ENCODE measurements at places on chromosomes 1 and 21.

DNA sequence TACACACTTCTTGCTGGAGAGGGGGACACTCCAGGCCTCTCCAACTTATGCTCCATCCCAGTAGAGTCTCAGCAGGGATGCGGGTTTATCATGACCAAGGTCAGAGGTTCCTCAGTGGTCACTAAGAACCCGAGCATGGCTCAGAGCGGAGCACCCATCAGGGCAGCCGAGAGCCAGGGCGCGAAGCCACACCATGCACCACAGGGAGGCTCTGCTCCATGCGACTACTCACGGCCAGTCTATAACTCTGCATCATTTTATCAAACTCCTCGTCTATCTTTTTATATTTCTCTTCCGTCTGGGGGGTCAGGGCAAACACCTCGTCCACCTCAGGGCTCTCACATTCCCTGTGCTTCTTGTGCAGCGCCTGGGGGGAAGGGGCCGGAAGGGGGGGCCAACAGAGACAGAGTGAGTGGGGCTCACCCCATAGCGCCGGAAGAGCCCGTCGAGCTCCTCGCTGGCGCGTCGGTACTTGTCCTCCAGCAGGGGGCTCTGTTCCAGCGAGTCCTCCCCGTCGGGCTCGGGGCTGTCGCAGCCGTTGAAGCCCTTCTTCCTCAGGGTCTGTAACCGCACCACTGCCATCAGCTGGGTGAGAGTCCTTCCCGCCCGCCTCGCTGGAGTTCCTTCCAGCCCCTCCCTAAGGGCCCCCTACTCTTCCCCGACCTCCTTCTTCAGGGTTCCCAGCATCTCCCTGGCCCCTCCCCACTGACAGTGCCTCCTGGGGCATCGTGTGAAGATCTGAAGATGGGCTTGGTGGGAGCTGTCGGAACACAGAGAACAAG, 20.0 kb downstream of the MEF2D start:
- no peak for DNase-seq

DNA sequence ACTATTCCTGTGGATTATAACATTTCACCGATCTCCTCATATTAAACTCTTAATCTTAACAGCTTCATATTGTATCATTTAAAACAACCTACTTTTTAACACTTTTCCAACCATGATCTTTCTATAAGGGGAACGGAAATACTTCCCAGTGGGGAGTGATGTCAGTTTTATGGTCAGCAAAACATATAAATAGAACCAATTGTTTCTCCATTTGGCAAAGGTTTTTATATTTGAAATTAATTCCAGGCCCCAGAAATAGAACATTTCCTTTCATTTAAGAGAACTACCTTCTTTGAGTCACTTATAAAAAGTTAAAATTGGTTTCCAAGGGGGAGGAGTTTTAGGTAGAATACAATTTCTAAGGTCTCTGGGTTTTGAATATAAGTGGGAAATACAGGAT, 189.6 kb downstream of the TGFBR3 start:
- DNase-seq = no peak

DNA sequence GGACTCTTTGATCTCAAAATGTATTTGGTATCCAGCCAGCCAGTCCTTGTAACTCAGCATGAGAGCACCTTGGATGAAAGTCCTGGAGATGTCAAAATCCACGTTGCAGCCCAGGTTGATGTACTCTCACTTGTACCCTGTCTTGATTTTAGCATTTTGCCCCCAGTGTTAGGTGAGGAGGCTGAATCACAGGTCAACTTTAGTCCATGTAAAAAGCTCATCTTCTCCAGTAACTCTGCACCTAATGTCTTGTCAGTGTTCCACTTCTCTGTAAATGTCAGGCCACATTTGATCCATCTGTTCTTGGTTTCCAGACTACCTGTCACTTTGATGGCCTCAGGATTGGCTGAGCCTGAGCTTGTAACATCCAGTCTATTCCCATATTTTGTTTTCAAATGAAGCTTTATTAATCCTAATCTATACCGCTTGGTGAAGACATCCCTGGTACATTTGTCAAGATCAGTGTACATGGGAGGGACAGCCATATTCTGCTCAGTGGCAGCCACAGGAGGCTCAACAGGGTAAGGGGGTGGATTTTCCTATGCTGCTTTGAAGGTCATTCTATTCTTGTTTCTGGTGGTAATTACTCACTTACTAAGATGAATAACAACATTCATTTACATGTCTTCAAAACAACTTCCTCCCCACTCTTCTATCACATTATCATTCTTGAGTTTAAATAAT, 24.1 kb upstream of the FCRL3 start:
- no peak for DNase-seq

DNA sequence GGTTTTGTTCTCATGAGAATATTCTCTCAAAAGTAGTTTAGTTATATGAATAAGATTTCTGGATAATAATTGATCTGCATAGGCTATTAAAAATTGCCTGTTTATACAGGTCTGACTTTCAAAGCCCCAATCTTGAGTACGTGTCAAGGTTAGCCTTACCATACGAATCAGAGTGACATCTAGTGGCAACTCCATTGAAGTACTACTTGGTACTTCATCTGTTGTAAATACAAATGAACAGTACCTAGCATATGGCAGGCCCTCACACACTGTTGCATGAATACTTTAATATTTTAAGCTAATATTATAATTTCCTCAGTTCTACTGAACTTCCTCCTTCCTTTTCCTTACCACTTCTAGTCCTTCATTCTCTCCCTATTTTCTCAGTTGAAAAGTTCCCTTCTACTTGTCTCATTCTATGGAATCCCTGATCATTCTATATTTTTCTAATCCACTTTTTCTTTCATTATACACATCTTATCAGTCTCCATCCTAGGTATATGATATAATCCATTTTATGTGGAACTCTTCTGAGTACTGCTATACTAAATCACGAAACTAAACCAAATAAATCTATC, 101.2 kb downstream of the AKT3 start:
- peak; percentile 69 for DNase-seq

DNA sequence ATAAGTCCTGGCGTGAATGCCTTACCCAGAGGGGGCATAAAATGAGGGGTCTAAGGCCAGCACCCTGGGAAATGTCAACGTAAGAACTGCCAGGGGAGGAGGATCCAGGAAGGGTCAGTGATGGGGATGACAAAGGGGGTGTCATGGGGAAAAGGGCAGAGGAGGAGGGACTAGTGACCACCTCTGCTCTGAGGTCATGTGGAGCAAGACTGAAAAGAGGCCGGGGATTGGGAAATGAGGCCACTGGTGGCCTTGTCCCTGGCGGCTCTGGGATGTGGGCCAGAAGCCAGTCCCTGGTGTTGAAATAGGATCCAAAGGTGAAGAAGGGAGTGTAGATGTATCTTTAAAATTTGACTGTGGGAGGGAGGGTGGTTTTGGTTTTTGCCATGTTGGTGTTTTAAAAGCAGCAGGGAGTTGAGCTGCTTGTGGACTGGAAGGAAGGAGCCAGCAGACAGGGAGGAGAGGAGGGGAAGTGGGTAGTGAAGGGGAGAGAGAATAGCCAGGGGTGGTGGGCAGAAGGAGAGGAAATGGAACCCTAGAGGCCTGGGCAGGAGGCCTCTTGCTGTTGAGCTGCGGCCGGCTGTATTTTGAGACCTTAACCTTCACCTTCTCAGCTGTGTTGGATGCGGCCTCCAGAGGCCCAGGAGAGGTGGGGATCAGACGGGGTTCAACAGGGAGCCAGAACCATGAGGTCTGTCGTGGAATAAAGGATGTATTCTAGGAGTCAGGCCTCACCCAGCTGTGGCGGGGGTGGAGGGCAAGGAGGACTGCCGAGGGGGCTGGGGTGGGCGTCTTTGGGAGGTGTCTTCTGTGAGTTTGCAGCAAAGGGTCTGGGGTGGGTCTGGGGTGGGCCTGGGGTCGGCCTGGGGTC, 92.5 kb downstream of the DHRS3 start:
- no peak for DNase-seq

- no peak for DNase-seq
These were observed 7.0 kb downstream of the KDM5B start for GRCh38 chr1:202801175-202801574.

DNA sequence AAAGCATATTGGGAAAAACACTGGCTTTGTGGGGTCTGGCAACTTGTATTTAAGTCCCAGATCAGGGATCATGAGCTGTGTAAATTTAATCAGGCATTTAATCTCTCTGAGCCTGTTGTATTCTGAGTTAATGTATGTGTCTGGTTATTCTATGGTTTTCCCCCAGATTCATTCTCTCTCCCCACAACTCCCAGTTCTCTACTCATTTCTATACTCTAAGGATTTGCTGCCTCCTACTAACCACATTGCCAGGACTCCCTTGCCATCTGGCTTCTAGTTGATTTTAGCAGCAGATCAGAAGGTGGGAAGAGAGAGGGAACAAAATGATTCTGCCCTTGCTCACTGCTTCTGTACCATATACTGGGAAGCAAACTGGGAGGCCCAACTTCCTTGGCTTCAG, 31.4 kb upstream of the S1PR1 start:
- no peak for DNase-seq

DNA sequence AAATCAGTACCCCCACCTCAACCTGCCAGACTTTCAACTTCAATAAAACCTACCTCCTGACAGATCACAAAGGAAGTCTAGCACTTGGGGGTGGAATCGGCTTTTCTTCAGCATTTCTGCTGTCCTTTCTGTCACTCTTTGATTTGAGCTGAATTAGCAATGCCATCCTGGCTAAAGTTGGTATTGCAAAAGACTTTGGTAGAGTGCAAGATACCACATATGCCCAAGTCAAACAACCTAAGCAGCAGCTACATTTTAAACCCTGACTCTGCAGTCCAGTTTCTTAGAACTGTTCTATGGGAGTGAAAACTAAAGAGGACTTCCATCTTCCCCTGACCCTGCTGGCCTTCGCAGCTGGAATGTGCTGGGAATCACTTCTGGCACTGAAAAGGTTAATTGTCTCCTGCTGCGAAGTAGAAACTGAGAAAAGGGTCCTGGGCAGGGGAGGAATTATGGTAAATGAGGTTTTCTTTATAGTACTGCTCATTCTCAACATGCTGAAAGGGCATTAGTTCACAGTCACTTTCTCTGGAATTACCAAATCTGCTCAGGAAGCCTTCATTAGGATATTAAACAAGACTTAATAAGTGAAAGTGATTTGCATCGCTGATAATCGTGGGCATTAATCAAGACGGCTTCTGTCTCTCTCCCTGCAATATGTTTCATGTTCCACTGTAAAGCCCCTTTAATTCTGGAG, 126.2 kb upstream of the SMYD2 start:
- DNase-seq = no peak

- peak; percentile 36 for DNase-seq
These were observed 22.6 kb downstream of the RCAN1 start for GRCh38 chr21:34592120-34592955.

DNA sequence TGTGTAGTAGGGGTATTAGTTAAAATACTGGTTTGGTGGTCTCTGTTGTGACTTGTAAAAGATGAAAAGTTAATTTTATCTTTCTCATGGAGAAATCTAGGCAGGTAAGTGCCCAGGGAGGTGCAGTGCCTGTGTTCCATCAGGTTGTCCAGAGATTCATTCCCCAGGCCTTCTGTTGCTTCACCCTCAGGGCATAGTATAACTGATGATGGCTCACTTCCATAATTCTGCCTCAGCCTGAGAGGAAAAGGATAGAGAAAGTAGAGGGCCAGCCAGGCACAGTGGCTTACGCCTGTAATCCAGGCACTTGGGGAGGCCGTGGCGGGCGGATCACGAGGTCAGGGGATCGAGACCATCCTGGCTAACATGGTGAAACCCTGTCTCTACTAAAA, 153.9 kb downstream of the FMN2 start:
- DNase-seq = no peak

DNA sequence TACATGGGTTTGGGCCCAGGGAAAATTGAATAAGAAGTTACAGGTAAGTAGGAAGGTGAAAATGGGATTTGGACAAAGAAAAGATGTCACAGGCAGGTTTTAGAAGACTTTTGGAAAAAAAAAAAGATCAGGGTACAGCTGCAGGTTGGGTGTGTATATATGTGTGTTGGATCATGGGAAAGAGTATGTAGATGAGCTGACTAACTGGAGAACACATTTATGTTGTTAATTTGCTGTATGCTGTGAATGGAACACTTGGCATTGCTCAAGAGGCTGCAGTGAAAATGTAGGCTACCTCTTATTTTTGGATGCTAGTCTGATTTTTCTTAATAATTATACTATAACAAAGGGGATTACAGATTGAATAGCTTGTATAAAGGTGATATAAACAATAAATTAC, 577.7 kb upstream of the USP24 start:
- DNase-seq = no peak

DNA sequence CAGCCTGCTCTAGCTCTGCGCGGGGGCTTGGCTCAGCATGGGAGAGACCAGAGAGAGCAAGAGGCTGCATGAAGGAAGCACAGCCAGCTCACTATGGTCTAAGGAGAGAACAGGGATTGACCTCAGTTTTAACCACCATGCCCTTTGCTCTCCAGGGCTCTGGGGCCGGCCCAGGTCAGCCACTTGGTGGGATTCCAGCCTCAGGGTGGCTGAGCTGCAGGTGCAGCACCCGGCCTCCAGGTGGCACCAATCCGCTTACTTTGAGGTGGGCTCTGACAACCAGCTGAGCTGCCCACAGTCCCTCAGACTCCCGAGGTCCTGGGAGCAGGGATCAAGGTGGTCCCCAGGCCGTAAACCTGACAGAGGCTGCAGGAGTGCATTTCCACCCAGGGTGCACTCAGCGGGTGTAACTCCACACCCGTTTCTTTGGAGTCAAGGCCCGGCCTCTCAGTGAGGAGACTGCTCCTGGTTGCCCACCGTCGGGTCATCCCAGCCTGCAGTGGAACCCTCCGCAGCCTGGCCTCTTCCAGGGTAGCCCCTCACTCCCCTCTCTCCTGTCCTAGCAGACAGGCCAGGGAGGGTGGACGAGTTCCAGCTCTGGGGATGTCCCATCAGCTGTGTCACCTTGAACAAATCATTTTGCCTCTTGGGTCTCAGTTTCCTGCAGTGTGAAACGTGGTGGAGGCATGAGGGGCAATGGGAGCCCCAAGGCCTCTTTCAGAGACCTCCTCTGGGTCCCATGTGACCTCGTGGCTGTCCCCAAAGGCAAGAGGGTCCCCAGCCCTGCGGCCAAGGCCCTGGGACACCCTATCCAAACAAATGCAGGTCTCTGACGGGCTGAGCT, 607 bp upstream of the LGR6 start:
- DNase-seq = peak; percentile 16

- DNase-seq = no peak
These were observed 225.4 kb upstream of the NRIP1 start for GRCh38 chr21:15289896-15290841.

DNA sequence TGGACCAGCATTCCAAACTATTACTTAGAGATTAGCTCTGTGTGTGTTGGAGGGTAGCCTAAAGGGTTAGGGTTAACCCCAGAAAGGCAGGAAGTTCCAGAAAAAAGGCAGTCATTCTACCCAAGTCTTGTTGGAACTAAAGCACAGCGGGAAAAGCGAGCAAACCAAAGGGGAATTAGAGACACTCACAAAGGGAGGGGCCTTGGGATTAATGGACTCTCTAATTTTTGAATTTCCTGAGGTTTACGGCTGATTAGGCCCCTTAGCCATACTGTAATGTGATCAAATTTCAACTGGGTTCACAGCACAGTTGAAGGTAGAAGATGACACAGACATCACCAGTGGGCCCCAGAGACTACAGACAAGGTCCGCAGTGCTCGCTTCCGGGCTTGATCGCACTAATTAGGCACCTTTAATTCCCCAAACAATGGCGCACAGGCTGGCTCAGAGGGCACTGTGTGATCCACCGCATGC, 28.3 kb downstream of the CAPZB start:
- DNase-seq = peak; percentile 72
